ENCODE measurements at places on chromosomes 4 and X.
A peak's percentile ranks its signal among the peaks of the same experiment; 100 is the strongest.

DNA sequence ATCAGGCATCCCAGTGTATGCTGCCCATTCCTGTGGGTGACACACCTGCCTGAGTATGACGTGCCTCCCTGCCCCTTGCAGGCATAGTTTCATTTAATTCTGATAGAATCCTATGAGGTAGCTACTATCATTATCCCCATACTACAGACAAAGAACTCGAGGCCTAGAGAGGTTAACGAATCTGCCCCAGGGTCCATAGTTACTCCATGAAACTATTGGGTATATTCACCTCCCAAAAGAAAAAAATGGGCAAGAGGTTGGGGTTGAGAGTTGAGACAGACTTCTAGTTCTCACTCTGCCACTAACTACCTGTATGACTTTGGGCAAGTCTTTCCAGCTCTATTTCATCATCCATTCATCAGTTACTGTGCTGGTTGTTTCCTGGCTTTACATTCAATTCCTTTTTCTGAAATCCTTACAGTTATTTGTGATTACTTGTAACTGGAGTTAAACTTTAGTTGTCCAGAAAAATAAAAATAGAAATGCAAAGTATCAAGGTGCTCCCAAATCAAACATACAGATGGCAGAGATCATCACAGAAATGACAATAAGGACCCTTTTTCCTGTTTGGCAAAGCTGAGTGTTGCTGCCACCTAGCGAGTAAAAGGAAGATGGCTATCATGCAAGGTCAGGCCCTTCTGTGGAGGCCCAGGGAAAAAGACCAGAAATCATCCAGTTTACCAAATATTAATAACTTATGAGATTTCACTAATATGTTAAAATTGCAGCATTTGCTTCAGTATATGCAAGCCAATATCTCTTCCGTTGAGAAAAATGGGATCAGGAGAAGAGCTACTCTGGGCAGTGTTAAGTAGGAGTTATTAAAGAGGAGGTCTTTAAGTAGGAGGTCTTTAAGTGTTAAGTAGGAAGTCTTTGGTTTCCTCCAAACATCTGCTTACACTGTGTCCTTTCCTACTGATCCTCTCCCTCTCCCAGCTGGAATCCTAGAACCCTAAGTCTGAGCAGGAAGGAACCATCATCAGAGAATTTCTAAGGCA is 17.1 kb upstream of the MAP7D3 start:
- peak; percentile 34 for DNase-seq

DNA sequence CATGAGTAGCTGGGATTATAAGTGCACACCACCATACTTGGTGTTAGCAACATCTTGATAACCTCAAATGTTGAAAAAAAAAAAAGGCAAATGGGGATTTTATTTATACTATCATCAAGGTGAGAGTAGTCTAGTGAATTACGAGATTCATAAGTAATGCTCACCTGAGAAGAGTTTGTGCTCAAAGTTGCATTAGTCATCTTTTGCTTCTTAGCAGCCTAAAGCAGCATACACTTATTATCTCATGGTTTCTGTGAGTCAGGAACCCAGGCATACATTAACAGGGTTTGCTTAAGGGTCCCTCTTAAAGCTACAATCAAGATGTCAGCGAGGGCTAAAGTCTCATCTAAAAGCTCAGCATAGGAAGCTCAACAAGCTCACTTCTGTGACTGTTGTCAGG is 8.2 kb upstream of the EXOSC9 start:
- DNase-seq: no peak

- DNase-seq: no peak
Observed at GRCh38 chr4:151555151-151555945, 146.4 kb downstream of the FHIP1A start.

GRCh38 chr4:110869114-110869513 is 246.2 kb upstream of the PITX2 start:
- no peak for DNase-seq

- peak; percentile 21 for DNase-seq
Observed at GRCh38 chr4:10074767-10075105, 41.9 kb downstream of the WDR1 start.

GRCh38 chrX:120251471-120252011 is 929 bp downstream of the ZBTB33 start:
- DNase-seq: peak; percentile 23

GRCh38 chr4:81470456-81471297 is 1.0 kb downstream of the RASGEF1B start:
- DNase-seq: peak; percentile 96

- no peak for DNase-seq
Observed at GRCh38 chr4:57113870-57114269, 3.7 kb upstream of the IGFBP7 start.

DNA sequence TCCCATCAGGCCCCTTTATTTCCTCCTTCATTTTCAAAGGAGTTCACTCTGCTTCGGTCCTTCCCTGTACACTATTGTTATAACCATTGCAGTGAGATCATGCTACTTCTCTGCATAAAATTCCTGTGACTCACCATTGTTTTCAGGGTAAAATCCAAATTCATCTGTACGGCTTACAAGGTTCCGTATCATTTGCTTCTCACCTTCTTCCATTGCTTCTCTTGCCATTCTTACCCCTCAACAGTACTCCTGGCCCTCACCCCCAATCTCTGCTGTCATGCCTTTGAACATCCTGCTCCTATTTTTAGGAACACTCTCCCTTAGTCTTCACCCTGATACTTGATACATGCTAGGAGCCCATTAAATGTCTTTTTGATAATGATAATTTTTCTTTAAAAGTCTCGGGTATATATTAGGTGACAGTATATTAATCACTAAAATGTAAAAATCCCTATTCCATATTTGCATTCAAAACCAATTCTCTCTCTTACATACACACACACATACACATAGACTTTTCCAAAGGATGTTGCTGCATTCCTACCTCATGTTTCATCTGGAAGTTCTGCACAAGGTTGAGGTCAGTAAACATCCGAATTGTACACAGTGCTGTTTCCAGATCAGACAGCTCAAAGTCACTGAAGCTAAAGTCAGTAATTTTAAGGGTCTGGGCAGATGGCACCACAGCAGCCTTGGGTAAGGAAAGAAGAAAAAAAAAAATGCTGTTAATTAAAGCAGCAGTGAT is 103.4 kb downstream of the PDE5A start:
- no peak for DNase-seq

DNA sequence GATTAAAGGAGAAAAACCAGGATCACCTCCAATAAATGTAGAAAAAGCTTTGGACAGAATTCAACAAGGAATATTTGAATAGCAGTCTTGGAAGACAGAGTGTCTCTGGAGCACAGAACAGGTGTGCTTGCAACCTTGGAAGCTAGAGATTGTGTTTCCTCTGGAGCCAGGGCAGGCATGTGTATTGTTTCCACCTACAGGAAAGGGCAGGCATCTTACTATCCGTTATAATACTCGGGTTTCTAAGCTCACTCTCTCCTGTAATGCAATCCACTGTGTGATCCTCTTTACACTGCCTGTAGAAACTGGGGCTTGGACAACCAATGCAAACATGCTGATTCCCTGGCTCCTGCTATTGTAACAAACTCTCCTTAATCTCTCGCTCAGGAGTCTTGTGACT is 14.4 kb downstream of the CCDC110 start:
- DNase-seq: no peak

DNA sequence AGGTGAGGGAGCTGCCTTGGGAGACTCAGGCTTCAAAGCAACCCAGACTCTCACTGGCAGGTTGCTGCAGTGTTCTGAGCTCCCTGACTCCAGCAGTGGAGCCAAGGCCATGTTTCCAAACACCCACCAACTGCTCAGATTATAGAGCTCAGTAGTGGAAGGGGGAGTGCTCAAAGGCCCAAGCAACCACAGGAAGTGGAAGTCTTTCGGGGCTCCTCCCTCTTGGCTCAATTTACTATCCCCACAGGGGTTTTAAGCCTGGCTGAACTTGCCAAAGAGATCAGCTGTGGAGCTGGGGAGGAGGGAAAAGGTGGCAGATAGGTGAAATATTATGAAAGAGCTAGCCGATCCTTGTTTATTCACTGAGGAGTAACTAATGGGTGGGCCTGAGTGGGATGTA is 82.5 kb downstream of the HPRT1 start:
- no peak for DNase-seq

DNA sequence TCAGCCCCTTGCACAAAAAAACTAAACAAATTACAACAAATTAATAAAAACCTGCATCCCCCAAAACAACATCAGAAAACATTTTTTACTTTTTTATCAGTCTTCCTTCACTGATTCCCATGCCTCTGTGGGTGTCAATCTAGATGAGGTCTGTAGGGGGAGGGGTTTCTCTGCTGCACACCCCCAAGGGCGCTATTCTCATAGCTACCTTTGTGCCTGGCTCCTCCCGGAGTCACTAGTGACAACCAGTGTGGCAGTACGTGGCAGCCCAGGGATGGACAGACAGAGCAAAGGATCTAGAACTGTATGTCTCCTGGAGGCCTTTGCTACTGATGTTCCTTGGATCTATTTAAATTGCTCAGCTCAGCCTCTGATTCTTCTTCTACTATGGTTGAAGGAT is 228.1 kb upstream of the ANXA3 start:
- DNase-seq: no peak

DNA sequence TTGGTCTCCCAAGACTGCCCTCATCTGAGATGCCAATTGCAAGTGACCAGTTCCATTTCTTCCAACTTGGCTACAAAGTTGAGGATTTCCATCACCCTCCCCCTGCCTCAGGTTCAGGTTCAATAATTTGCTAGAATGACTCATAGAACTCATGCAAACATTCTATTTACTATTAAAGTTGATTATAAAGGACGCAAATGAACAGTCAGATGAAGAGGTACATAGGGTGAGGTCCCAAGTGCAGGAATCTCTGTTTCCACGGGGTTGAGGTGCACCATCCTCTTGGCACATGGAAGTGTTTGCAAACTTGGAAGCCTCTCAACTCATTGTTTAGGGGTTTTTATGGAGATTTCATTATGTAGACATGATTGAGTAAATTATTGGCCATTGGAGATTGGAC is 41.0 kb downstream of the FGFBP1 start:
- no peak for DNase-seq

DNA sequence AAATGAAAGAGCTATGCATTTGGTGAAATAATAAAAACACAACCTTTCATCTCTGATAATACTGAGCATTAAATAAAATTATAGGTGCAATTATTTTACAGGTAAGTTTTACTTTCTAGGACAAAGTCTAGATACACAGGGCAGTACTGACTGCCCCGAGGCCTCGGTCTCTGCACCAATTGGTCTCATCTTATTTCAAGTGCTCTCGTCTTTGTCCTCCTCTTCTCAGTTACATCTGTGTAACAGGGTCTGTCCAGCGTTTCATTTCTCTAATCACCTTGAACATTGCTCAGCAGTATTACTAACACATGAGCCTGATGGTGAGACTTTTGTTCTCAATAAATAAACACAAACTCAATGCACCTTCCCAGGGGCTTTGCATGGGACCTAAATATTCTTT is 44.5 kb downstream of the SORBS2 start:
- DNase-seq: no peak

DNA sequence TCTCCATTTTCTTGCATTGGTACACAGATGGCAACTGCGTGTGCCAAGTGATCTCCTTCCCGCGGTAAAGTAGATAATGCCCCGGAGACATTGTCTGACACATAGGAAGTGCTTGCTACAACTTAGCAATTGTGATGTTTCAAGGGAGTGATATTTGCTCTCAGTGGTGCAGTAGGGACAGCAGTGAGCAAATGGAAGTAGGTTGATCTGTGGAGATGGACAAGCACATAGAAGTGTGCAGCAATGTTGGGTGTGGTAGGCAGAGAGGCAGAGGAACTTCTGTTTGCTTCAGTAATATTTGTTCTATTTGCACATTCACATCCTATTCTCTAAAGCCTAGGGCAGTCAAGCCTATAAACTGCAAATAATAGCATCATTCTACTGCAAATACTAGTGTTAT is 846.7 kb upstream of the PRKX start:
- no peak for DNase-seq

DNA sequence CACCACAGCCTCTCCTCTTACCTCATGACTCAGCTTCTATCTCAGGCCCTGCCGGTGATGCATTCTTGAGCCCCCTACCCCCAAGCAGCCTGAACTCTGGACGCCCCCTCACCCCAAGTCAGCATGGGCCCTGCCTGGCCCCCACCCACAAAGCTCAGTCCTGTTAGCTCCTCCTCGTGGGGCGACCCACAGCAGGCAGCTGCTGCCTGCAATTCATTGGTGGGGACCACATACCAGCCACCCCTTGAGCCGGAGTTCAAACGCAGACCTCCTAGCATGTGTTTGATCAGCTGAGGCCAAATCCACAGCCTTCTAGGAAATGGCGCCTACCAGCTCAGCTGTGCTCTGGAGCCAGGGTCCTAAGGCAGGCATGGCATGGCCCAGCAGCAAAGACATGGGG is 111.8 kb downstream of the EFNB1 start:
- DNase-seq: no peak

DNA sequence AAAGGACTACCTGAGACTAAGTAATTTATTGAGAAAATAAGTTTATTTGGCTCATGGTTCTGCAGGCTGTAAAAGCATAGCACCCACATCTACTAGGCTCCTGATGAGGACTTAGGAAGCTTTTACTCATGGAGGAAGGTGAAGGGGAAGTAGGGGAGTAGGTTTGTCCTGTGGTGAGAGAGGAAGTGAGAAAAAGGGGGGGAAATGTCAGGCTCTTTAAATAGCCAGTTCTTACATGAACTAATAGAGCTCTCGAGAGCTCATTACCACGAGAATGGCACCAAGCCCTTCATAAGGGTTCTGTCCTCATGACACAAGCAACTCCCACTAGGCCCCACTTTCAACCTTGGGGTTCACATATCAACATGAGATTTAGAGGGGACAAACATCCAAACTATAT is 125.5 kb upstream of the NRK start:
- DNase-seq: no peak

DNA sequence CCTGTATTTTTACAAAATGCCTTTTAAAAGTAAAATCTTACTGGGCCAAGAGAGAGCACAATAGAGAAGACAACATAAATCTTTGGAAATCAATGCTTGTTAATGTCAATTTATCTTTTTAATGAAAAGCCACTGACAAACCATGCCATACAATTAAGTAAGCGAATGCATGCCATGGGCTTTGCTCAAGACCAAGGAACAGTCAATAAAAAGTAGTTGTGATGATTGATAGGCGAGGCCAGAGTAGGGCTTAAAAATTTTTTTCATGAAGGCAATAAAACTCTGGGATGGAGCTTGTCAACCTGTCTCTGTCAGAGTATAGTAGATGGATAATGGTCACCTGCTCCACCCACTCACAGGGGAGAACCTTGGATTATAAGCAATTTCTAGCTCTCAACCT is 17.5 kb upstream of the GPM6B start:
- DNase-seq: no peak

Measured in inflammatory macrophage treated with lipopolysaccharide for 4 hours (primary cell).